ENCODE measurements at places on chromosomes 16 and 17.

- DNase-seq, result peak; percentile 60
Measured at GRCh38 chr16:10972819-10973464, 28.6 kb downstream of the CLEC16A start.

GRCh38 chr17:78852709-78853121 is 12.1 kb upstream of the USP36 start:
- no peak for DNase-seq

DNA sequence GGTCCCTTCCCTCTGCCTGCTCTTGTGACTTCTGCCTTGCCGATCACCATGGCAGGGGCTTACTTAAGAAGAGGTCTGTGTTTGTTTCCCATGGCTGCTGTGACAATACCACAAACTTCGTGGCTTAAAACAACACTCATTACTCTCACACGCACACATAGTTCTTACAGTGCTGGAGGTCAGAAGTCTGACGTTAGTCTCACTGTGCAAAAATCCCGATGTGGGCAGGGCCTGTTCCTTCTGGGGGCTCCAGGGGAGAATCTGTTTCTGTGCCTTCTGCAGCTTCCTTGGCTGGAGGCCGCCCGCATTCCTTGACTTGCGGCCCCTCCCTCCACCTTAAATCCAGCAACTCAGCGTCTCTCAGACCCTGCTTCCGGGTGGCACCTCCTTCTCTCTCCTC is 249.2 kb upstream of the GSE1 start:
- no peak for DNase-seq

DNA sequence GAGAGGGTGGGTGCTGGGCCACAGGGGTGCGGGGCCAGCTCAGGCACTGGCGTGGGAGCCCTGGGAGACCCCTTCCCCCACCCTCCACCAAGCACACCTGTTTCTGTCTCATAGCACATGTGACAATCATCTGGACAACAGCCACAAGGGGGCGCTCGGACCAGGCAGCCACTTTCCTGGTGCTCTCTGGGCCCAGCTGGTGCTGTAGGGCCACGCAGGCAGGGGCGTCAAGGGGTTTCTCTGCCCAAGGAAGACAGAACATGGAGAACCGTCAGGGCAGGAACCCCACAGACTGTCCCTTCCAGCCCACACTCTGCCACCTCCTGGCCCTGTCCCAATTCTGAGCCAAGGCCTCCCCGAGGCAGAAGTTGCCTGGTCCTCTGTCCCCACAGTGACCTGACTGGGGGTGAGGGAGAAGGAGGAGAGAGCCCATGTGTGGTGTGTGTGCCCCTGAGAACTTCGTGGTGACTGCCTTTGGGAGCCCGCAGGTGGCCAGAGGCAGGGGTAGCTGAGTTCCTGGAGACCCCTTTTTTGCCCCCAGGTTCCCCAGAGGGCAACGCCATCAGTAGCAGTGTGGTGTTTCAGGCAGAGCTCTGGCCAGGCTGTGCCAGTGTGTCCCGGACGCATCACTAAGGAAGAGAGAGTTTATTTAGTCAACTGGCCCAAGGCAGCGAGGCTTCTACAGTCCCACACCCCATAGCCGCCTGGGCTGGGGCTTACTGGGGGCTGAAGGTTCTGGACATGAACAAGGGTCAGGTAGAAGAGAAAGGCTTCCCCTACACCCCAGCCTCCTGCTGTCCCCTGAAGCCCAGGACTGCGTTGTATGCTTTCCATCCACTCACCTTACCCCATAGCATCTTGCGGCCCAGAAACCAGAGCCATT is 3.1 kb upstream of the SETD6 start:
- DNase-seq, result peak; percentile 89

GRCh38 chr16:67928147-67928546 is 3.5 kb downstream of the CTRL start:
- no peak for DNase-seq

DNA sequence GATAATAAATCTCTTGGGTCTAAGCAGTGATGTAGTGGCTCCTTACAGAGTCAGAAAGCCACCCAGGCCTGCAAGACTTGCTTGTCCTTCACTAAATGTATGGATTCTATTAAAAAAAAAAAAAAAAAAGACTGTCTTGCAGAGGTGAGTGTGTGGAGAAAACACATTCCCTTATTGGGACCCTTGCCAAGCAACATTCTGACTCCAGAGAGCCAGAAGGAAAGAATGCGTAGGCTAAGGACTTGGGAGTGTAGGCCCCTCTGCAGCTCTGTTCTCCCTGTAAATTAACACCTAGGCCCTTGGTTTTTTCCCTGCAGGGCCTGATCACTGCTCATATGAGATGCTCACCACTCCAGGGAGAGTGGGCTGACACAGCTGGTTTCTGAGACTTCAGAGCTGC is 17.8 kb downstream of the SCPEP1 start:
- no peak for DNase-seq

- DNase-seq, result no peak
Measured at GRCh38 chr16:14436401-14436955, 193.6 kb downstream of the PARN start.

DNA sequence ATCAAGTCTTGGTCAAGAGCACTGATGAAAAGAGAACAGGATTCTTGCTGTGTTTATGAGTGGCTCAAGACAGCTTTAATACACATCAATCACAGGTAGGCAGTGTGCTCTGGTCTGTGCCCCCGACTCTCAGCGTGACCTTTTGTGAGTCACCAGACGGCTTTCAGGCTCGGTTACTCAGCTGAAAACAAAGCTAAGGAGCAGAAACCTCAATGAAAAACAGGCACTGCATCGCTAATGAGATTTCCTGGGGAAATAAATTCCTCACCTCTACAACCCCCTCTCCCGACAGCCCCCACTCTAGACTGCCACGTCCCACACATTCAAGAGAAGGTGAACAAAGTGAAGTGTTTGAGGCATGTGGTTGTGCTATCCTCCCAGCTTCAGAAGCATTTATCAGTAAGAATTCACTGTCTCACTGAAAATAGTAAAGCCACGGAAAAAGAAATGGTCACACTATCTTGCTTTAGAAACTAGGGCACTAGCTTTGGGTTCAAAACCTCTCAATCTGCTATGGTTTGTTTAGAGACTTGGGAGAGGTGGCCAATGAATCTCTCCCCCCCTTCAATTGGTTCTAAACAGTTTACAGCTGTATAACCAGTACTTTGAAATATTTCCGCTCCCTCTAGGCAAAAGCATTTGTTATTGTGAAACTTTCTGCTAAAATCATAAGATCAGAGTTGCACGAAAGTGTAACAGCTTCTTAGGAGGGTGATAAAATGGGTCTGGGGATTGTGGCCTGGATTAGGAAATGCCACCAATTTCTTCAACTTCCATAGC is 199.5 kb upstream of the PMFBP1 start:
- DNase-seq, result no peak

DNA sequence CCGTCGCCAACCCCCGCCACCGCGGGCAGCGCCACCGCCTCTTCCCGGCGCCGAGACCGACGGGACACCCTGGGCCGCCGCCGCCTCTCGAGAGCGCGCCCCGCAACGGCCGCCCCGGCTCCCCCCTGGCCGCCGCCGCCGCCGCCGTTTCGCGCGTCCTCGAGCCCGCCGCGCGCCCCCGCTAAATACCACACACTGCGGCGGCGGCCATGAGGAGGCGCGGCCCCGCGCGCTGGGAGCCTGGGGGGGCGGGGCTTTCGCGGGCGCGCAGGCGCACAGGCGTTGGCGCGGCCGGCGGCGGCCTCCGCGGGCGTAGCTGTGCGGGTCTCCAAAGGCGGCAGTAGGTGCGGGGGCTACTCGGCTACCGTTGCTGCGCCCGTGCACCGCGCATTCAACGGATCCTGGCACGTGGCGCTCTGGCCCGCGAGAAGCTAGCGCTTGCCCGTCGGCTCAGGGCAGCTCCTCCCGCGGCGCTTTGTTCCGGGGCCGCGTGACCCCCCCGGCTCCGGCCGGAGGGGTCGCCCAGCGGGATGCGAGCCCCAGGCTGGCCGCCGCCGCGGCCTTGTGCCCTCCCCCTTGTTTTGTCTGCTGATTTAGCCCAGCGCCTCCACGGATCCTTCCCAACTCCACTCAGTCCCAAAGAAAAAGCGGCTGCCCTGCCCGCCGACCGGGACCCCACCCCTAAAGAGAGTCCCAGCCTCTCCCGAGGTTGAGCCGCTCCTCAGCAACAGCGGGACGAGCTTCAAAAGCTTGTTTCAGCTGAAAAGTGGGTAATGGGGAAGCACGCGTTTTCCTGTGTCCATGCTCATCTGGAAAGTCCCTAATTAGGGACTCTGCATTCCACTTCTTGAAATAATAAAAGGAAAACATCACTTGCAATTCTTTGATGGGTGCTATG is at the start of gene SIAH1:
TSS of gene SIAH1 (minus strand) at position 161 of the 898 bp plus-strand sequence. CDS start 22,985 bp downstream, outside the sequence.
- DNase-seq, result peak; percentile 89

- no peak for DNase-seq
Measured at GRCh38 chr17:76561799-76562268, 22.0 kb downstream of the PRCD start.

GRCh38 chr16:85853547-85854545 is 45.1 kb upstream of the IRF8 start:
- DNase-seq, result peak; percentile 9

DNA sequence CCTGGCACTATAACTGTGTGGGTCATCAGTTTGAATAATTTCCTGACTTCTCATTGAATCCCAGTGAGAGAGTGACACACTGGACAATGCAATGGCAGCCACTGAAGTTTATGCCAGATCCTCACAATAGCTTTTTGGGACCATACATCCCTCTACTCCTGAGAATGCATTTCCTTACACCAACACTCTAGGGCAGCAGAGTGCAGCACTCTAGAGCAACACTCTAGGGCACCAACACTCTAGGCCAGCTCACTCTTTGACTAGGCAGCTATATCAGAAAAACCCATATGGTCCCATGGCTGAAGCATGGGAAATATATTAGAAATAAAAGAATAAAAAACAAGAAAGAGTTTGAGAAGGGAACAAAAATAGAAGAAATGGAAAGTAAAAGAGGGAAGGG is 309.2 kb downstream of the MAP2K6 start:
- DNase-seq, result no peak

- DNase-seq, result no peak
Measured at GRCh38 chr16:68247400-68247799, 2.2 kb downstream of the PLA2G15 start.

DNA sequence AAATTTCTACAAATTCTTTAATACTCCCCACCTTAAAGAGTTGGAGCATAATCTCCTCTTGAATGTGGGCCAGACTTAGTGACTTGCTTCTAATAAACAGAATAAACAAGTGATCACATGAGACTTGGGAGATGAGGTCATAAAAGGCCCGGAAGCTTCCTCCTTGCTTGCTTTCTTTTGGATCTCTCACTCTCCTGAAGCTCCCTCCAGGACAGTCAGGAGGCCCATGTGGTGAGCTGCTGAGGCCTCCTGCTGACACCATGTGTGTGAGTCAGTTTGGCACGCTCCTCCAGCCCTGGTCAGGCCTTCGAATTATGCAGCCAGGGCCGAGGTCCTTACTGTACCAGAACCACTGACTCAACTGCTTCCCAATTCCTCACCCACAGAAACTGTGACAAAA is 53.2 kb downstream of the NDEL1 start:
- DNase-seq, result no peak

DNA sequence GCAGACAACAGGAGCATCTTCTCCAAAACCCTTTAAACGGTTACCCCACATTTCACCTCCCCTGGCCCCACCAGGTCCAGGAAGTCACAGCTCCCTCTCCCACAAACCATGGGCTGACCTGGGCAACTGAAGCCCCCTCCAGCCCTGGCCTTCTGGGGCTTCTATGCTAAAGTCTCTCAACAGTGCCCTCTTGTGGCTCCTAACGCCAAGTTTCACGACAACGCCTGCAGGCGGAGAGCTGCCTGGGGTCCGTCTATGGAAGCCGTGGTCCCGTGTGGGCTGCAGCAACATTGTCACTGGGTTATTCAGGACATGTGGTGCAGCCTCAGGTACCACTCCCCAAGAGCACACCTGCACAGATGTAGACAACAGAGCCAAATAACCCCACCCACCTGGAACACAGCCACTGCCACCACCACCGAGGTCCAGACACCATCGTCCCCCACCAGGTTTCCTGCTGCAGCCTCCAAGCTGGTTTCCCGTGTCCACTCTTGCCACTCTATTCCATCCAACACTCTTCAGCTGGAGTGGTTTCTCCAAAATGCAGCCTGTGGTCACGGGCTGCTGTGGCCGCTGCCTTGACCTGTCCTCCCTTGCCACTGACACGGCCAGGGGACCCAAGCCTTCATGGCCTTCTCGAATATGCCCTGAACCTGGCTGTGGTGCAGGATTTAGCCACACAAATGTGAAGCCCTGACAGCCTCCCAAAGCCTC is 19.1 kb downstream of the C16orf95 start:
- DNase-seq, result peak; percentile 81

- DNase-seq, result peak; percentile 82
Measured at GRCh38 chr17:7293816-7294613, 424 bp downstream of the YBX2 start.

DNA sequence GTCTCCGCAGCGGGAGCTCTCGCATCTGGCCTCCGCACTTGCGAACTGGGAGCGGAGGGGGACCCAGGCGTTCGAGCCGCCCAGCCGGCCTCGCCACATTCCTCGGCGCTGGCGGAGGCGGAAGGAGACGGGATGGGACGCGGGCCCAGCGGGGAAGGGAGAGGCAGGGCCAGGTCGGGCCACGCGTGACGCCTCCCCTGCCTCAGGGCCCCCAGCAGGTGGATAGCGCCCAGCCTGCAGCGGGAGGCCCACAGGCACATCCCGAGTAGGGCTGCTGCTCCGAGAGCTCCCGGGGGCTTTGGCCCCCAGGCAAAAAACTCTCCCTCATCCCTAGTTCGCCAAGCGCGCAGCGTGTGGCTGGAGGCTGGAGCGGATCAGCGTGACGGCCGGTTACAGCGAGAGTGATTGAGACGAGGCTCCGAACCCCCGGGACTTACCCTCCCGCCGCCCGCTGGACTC is 800 bp downstream of the PLEKHH3 start:
- DNase-seq, result no peak

DNA sequence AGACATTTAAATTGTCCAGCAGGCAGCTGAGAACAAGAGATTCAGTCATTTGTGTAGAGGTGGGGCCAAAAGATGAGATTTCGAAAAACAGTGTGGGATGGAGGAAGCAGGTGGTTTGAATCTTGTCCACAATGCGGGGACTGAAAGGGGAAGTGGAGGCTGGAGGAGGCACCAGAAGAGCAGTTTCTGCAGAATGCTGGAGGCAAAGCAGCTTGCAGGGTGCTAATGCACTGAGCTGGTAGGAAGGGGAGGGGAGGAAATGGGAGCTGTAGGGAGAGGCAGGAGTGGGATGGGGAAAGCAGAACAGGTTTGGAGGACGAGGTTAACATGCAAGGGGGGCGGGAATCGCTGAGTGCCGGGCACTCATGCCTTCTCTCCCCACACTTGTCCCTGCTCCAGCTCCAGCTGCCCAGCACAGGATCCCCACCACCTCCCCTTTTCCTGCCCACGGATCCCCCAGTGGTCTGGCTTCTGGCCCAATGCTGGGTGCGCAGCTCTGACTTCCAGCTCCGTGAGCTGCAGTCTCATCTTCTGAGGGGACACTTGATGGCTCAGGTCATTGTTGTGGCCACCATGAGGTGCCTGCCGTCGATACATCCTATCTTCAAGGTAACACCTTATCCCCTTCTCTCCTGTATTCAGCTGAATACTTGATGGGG is 9.4 kb downstream of the C17orf100 start:
- DNase-seq, result peak; percentile 56

DNA sequence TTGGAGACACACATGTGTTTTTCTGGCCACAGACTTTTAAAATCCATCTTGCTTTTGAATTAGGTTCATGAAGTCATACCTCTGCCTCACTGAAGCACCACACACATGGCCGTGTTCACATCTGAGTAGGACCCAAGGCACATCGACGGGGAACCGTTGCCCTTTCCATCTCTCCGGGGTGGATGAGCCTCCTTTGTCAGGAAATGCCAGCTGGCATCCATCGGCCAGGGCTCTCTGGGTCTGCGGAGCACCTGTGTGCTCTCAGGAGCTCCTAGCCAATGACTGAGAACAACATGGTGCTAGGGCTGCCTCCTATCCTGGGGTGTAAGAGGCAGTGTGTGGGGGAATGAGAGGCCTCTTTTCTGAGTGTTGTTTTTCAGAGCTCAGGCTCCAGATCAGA is 24.5 kb upstream of the NKD1 start:
- no peak for DNase-seq

Data from hematopoietic multipotent progenitor cell treated with erythropoietin and hydrocortisone succinate and interleukin-3 and kit ligand, for 6 days (in vitro differentiated cells).